ENCODE measurements at places on chromosomes 2 and 18.

DNA sequence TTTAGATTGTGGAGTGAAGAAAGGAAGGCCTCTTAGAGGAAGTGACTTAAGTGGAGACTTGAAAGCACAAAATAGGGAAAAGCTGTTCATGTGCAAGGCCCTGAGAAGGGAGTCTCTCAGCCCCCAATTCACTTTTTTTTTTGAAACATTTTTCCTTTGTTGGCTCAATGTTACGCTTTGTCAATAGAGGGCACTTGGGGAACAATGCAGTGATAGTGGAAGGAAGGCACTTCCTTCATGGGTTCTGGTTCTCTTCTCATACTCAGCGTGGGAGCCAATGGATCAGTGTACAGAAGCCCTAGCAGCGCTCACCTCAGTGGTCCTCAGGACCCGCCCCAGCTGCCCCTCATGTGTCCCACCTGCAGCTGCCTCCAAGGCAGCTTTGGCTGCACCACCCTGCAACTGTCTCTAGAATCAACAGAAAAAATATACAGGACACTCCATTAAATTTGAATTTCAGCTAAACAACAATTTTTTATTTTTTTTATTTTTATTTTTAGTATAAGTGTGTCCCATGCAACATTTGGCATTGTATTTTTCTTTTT, 8.6 kb upstream of the C2orf42 start:
- DNase-seq = no peak

DNA sequence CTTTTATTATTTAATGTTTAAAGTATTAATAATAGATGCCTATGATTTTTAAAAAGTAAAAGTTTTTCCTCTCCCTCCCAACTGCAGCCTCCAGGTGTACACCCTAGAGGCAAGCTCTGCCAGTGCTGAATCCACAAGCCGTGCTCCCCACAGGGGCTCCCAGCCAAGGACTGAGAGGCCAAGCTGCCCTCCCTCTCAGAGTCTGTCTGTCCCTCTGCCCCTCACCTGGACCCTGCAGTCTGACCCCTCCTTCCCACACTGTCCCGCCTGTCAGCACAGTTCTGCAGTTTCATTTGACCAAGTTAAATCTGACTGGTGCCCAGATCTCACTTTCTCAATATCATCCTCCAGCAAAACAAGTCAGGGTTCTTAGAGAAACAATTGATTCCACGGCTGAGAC, 14.8 kb upstream of the PROC start:
- DNase-seq = no peak

DNA sequence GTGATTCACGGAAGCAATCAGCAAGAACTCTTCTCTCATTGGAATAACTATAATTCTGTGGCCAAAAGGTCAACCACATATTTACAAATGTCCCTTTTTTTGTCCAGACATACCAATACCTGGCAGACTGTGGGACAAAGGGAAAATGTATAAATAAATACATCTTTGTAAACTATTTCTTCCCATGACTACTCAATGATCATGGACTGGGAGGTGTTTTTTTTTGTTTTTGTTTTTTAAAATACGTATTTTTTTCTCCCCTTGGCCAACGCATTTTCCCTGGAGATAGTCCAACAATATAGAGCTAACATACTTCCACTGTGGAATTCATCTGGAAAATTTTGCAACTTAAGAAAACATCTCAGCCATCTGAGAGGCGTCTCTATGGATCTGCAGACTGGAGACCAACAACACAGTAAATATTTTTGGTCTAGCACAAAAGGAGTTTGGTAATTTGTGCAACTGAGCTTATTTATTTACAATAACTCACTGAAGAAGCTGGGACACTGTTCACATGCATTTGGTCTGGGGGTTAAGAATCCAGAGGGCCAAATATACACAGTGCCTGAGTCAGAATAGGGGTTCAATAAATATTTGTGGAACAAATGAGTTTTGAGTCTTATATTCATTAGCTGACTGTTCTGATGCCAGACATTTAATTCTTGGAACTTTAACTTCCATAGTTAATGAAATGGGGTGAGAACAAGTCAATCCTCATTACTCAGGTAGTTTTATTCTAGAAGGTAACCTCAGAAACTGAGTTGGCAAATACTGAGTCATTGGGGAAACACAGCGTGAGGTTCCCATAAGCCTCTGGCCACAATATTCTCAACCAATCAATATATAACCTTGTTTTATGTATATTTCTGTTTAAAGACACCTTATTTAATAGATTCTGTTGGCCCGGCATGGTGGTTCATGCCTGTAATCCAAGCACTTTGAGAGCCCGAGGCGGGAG, 36.2 kb downstream of the CCBE1 start:
- DNase-seq = peak; percentile 94

DNA sequence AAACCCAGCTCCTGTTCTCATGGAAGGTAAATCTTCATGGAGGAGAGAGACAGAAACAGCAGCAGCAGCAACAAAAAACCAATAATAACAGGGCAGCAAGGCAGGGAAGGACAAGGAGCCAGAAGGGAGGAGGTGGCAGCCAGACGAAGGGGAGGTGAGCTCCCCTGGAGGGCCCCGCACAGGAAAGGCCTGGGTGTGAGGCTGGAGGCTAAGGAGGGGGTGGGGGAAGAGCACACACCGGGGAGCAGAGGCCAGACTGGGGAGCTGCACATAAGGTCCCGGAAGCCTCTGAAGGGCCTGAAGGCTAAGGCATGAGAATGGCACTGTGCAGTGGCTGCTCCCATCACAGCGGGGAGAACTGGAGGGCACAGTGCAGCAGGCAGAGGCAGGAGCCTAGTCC, 94.8 kb upstream of the SMAD7 start:
- no peak for DNase-seq

DNA sequence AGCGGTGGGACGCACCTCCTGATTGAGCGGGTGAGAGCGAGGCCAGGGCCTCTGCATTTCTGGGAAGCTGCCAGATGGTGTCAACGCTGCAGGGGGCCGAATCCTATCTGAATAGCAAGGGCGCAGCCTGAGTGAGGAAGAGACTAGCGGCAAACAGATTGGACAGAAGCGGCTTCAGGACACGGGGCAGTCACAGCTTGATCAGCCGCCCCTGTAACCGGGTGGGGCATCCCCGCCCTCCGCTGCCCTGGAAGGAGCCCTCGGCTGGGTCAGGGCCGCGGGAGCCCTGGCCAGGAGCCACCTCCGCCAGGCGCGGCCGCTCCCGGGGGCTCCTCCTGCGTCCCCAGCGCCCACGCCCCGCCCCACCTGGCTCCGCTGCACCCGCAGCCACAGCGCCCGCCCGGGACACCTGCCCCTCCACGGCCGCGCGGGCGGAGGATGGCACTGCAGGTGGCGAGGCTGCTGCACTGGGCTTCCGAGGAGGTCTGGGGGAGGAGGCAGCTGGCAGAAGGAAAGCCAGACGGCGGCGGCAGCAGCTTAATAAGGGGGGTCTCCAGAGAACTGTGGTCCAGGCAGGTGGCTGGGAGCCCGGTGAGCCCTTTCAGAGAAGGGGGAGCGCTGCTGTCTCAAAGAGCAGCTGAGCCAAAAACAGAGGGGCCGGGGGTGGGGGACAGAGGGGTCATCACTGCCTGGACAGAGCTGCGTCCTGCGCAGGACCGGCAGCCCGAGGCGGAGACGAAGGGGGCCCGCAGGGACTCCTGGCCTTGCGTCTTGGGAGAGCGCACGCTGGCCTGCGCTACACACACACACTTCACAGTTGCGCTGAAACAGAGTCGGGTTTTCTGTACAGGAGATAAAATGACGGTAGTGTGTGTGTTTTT, 18.8 kb upstream of the SOX11 start:
- no peak for DNase-seq

- no peak for DNase-seq
Measured at GRCh38 chr2:170823088-170823897, 6.6 kb downstream of the GAD1 start.

DNA sequence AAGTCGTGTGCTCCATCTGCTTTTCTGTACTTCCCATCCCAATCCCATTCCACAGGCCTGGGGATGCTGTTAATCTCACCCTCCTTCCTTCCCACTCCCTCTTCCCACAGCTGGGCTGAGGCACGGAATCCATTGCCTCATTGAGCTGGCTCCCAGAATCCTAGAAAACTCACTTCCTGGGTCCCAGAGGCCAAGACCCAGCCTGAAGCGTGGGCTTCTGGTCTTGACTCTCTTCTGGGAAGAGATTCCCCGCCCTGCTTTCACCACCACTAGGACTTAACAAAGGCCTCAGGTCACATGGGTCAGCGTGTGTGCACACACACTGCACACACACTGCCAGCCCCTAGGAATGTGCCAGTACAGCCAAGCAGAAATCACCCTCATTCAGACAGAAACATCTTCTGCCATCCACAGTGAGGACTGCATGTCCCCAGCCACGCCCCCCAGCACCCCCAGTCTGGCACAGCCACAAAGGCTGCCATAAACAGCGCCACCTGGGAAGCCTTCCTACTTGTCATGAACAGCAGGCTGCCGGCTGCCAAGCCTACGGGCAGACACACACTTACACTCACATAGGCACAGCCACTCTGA, 165.8 kb downstream of the TNS1 start:
- peak; percentile 67 for DNase-seq

DNA sequence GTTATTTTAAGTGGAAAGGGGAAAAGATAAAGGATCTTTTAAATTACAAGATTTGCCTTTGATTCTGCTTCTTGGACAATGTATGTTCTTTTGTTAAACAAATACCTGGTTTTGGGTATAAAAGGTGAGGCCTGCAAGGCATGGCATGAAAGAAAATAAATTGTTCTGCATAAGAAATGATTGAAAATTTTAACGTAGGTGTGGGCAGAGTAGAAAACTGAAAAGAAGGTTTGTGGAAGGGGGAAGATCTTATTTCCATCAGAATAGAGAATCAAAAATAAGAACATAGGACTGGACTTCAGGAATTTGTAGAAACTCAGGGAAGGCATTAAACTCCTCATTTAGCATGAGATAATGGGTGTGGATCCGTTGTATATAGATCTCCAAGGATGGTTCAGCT, 153.1 kb downstream of the SETBP1 start:
- no peak for DNase-seq

DNA sequence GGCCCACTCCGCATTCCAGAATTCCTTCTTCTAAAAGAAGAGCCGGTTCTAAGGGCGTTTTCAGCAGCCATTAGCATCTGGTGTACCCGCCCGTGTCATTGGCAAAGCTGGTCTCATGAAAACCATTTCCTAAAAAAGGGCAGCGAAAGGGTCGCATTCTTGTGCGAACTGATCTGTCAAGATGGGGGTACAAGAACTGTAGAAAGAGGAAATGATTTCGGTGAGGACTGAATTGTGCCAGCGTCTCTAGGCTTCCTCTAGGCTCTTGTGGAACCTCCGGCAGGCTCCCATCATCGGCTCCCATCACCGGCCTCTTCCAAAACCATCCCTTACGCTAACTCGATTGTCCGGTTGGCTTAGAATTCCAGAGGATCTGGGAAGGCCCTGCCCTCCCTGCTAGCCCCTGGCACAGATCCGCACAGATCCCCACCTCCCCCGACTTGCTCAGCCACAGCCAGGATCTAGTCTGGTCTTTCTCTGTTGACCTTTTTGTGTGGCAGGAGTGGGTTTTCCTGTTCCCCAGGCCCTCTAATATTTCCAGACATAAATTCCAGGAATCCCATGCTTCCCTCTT, 1.3 kb downstream of the RAB31 start:
- peak; percentile 21 for DNase-seq

DNA sequence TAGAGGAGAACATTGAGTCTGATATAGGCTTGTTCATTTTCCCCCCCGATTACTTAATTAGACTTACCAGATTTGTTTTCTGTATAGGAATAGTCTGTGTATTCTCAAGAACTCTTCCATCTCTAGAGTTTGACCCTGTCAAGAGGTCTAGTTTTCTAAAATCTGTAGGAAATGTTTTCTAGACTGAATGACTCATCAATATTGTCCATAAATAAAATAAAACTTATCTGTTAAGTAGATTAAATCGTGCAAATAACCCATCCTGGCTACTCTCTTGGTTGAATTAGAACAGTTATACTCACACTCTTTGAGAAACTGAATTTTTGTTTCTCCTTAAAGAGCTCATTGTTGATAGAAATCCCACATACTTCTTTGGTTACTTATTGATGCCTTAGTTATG, 299.2 kb upstream of the CWC22 start:
- no peak for DNase-seq

GRCh38 chr2:189726271-189726670, 36.3 kb downstream of the OSGEPL1 start:
- no peak for DNase-seq

- DNase-seq = no peak
Measured at GRCh38 chr2:28435241-28435640, 42.6 kb downstream of the FOSL2 start.

GRCh38 chr2:3379339-3379646, 201 bp upstream of the TRAPPC12 start:
- DNase-seq = no peak

GRCh38 chr2:98901702-98902101, 34.3 kb downstream of the CRACDL start:
- no peak for DNase-seq

DNA sequence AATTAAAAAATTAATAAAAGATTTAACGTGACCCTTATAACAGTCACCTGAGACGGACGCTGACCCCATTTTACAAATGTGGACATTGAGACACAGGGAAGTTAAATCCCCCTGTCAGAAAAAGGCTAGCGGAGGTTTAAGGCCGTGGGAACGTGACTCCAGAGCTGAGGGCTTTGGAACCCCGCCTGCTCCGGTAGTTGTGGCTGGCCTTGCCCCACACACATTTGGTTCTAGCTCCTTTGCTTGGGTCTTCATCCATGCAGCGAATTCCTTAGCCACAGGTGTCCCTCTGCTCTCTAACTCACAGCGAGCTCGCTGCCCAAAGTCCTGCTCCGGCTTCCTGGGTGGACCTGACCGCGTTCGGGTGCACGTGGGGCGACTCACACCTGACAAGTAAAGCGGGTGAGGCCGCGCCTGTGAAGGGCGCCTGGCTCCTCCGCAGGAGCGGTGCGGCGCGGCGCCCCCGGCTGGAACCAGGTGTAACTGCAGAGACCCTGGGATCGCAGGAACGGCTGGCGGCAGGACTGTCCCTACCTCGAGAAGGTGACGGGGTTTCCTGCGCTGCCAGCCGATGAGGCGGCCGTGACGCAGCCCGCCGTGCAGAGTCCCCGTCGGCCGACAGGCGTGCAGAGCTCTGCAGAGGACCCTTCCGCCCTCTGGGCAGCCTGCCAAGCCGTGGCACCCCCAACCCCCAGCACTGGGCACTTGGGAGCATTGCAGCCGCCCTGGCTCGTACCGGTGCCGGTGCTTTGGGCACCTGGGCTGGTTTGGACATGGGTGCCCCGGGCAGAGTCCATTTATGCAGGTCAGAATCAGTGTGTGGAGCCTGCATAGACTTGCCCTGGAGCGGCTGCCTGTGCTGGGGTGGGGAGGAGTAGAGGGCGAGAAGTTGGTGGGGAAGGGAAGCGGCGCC, 2.4 kb upstream of the PROC start:
- no peak for DNase-seq

GRCh38 chr2:41400088-41400665, 647.6 kb upstream of the PKDCC start:
- DNase-seq = no peak

DNA sequence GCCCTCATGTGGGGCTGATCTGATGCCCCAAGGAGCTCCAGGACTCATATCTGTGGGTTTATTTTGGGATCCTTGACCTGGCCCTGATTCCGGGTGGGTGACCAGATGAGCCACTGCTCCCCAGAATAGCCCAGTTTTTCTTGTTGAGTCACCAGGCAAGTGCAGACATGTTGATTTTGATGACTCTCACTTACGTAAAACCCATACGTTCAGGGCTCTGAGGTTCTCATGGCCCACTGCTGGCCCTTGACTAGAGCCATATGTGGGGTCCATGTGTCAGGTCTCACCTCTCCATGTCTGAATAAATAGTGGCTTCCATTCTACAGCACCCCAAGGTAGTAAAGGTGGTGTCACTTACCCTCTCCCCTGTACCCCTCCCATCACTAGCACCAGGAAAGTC, 41.9 kb downstream of the CDC42EP3 start:
- no peak for DNase-seq
